Cardiac muscle cell (in vitro differentiated cells and primary cell): ENCODE measurements at places on chromosomes 1 and 21. TPM values are rescaled to one million over a fixed set of nuclear protein-coding genes. Genes with fewer than 3 reads are reported as not detected.

Gene SPATA46
- not detected in 2 replicates for total RNA-seq

Gene RNF186
- not detected in 2 replicates for total RNA-seq

Gene FTCD
- 9.5 and 18.9 TPM in 2 replicates for total RNA-seq

DNA sequence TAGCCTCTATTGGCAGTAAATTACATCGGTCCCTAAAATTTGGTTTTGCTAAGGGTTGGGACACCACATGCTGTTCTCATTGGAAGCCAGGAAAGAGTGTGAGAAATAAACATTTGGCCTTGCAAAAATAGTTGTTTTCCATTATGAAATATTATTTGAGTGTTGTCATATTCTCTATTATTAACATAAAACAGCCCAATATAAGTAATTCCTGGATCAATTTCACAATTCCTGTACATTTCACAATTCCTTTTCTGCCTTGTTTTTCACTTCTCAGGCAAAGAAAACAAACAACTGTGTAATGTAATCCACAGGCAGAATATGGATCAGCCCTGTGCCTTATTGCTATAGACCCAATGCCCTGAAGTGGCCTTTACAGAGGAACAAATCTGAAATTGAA, 40.5 kb downstream of the C1orf87 start:
- DNase-seq = no peak

- no peak for DNase-seq
Measured at GRCh38 chr1:186429017-186429416, 31.9 kb downstream of the PDC start.

DNA sequence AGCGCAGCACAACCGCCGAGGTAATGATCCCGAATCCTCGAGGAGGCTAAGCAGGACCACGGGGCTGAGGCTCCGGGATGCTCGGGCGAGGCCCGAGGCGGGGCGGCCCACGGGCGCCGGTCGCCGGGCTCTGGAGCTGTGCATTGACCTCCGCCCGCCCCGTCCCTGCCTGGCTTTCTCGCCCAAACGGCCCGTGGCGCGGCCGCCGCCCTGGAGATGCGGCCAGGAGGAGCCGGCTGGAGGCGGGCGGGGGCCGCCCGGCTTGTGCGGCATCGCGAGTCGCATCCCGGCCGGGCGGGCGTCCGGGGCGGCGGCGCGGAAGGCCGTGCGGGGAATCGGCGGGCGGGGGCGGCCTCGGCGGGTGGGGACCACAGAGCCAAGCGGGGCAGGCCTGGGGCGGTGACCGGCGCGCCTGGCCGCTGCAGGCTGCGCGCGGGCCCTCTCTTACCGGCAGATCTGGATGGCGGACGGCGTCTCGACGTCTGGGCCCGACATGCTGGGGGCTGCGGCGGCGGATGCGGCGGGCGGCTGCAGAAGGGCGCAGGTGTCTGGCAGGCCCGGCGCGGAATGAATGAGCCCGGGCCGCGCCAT, 663 bp downstream of the ACOT7 start:
- no peak for DNase-seq
